ENCODE measurements at places on chromosomes 3 and 15.

DNA sequence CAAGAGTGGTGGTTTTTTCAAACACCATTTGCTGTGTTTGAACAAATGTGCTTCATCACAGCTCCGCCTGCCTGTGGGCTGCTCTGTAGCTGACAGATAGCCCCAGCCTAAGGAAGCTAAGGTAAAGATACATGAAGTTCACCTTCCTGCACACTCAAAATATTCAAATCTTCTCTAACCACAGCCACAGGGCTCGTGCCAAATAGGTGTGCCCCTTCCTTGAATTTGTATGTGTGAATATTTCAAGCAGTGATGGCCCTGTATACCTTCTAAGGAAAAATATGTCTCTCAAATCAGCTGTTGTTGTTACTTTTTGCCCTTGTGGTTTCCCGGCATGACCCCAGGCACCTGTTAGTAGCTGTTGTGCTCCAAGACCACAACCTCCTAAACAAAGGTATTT lies 92.8 kb downstream of the CCNL1 start:
- DNase-seq = no peak

DNA sequence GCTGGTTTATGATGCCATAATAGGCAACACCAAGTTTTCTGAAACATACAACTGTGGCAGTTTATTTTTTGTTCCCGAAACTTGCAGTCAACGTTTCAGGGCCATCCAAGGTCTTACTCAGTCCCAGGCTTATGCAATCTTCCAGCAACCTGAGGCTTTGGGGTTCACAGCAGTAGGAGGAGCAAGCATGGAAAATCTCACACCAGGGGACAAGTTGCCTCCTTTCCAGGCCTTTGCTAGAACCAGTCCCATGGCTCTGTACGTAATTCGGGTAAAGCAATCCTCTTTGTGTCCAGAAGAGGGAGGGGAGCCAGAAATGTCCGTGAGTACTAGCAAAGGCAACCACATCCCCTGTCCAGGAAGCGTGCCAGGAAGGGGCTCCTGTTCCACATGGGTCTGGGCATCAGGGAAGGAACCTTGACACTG lies 4.7 kb upstream of the FAM240A start:
- DNase-seq = no peak

- DNase-seq = no peak
Observed at GRCh38 chr15:90036806-90037510, 35.8 kb downstream of the ZNF710 start.

GRCh38 chr3:138726946-138727730 lies 107.6 kb downstream of the PIK3CB start:
- DNase-seq = no peak

- no peak for DNase-seq
Observed at GRCh38 chr15:93983526-93983925, 247.8 kb upstream of the MCTP2 start.

DNA sequence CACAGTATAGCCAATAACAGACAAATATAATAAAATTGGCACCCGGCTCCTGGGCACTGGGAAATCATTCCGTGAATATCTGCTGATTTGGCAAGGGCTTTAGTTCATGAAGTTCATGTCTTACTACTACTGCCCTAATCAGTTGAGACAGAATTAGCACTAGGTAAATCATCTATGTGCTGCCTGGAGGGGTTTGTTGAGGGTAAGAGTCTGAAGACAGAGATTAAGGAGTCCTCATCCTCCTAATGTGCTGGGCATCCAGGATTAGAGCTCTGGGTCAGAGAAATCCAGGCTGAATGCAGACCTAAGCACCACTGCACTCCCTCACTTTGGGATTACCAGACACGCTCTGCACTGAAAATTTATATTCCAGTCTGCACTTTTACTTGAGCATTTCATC lies 2.0 kb downstream of the SAMD7 start:
- DNase-seq = no peak

DNA sequence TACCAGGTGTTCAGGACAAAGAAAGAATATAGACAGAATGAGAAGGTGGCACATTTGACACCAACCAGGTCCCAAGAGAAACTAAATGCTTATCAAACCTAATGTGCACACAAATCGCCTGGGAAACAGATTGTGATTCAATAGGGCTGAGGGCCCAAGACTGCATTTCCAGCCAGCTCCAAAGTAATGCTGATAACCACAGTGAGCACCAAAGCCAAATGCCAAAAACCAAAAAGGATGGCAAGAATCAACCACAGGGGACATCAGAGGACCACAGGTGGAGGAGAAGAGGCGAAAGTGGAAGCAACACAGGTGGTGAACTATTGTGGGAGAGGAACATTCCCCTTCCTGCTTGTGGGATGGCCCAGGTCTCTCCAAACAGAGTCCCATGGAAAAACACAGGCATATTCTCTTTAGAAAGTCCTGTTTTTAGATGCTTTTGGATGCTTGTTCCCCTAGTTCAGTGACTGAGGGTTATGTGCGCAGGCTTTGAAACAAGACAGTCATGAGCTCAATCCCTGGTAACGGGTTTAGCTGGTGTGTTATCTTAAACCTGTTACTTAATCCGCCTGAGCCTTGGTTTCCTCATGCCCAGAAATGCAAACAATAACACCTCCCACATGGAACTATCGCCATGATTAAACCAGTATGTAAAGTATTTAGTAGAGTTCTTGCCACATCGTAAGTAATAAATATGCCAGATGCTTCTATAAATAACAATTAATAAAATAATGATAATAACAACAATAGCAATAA lies 241.7 kb downstream of the ATP8B4 start:
- DNase-seq = no peak

GRCh38 chr15:50797926-50798325 lies 32.4 kb upstream of the SPPL2A start:
- no peak for DNase-seq

DNA sequence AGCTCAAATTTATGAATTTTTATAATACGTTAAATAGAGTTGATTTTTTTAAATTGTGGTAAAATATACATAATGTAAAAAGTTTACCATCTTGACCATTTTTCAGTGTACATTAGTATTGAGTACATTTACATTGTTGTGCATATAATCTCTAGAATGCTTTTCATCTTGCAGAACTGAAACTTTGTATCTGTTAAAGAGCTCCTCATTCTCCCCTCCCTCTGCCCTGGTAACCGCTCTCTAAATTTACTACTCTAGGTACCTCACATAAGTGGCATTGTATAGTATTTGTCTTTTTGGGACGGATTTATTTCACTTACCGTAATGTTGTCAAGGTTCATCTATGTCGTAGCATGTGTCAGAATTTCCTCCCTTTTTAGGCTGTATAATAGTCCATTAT lies 13.6 kb downstream of the TBC1D23 start:
- DNase-seq = no peak

- DNase-seq = no peak
Observed at GRCh38 chr15:101358895-101359294, 63.8 kb upstream of the SNRPA1 start.

DNA sequence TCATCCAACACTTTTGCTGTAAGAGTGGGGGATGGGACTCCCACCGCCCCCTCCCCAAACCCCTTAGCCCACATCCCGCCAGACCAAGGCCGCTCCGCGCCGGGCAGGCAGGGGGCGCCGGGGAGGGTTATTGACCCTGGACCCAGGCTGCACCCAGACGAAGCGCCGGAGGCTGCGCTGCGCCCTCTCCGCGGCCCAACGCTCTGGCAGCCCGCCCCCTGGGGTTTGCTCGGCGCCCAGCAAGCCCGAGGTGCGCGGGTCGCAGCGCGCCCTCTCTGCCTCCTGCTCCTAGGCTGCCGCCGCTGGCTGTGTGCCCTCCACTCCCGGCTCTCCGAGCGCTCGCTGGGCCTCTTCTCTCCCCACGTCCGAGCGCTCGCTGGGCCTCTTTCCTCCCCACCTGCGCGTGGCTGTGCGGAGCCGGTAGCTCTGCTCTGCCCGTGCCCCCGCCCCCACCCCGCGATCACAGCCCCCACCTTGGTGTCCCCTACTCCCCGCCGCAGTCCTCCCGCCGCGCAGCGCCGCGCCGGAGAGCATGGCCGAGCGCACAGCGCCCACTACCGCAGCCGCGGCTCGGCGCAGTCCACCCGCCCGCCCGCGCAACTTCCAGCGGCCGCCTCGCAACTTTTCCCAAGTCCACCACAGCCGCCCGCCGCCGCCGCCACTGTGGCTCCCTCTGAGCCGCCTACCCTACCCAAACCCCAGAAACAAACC lies 1.2 kb downstream of the MECOM start:
- DNase-seq = peak; percentile 96

DNA sequence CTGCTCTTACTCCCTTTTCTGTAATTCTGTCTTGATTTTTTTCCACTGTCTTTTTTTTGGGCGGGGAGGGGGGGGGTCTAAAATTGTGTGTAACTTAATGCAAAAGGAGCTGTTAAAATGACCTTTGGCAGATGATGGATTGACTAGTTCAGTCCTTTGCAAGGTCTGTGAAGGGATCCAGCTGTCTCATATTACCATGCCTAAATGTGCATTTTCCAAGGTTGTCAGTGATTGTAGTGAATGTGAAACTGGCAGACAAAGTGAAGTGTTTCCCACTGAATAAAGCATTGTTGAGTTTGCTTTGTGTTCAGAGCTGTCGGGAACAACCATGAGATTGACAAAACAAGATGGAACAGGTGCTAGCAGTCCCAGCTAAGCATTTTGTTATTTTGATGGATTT lies 110.1 kb upstream of the SKOR1 start:
- peak; percentile 10 for DNase-seq

DNA sequence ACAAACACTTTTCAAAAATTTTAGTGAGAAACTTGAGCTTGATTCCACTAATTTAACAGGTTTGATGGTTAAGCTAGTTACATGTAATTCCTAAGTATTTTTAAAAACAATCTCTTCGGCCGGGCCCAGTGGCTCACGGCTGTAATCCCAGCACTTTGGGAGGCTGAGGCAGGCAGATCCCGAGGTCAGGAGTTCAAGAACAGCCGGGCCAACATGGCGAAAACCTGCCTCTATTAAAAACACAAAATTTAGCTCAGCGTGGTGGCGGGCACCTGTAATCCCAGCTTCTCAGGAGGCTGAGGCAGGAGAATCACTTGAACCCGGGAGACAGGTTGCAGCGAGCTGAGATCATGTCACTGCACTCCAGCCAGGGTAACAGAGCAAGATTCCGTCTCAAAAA lies 25.3 kb downstream of the TRA2B start:
- DNase-seq = no peak

- no peak for DNase-seq
Observed at GRCh38 chr3:133367956-133368355, 31.9 kb upstream of the BFSP2 start.

GRCh38 chr3:129975705-129976048 lies 1.2 kb downstream of the TRH start:
- DNase-seq = no peak

Data from NCI-H2107 (cell line).